ENCODE measurements at places on chromosomes 11 and 22.

DNA sequence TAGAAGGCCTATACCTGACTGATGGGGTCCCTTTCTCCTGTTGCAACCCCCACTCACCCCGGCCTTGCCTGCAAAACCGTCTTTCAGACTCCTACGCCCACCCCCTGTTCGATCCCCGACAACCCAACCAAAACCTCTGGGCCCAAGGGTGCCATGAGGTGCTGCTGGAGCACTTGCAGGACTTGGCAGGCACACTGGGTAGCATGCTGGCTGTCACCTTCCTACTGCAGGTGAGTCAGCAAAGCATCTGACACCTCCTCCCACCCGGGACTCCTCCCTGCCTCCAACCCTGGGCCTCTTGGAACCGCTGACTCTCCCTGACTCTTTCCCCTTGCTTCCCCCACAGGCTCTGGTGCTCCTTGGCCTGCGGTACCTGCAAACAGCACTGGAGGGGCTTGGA lies 1.2 kb downstream of the ROM1 start:
- no peak for DNase-seq

DNA sequence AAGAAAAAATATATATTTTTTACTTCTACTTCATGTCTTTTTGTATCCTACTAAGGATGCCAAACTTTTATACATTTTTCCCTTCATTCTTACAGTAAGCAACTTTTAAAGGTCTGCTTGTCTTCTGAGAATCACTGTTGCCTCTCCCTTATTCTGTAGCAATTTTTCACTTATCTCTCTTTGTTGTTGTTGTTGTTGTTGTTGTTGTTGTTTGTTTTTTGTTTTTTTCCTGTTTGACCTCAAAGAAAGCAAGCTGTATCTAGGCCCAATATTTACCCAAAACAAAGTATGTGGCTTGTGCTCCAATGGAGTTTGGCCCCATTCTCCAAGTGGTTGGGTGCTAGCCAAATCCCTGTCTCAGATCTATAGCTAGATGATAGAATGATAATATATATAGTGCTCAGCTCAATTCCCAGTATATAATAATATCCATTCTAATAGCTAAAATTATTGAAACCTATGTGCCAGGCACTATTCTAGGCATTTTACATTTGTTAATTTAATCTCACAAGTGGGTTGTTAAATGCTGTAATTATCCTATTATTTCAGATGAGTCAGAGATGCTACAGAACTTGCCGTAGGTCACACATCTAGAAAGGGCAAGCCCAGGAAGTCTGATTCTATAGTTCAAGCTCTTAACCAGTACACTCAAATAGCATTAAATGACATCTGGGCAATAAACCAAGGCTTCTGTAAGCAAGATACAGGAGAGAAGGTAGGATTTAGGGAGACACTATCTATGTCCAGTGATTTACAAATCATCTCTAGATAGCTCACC lies 205.1 kb upstream of the PITPNB start:
- no peak for DNase-seq

DNA sequence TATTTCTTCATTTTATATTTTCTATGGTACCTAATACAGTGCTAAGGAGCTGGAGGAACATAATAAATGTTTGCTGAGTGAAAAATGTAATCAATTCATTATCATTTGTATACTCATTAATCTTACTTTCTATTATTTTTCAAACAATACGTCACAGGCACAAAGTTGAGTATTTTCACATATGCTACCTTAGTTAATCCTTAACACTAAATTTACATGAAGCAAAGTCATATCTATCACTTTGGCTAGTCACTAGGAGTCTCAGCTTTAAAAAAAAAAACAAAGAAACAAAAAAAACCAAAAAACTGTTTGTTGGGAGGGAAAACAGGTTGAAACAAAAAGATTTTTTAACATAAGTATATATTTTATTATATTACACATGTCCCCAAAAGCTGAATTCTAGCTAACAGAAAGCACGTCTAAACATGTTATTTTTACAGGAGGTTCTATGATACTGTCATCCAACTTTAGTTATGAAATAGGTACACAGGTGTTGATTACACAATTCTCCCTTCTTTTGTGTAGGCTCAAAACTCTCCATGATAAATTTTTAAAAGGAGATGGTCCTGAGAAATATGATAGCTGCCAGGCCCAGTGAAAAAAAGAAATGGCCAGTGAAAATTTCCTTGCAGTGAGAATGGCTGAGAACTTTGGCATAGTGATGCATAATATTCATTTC lies 14.3 kb downstream of the HPS5 start:
- DNase-seq = no peak

DNA sequence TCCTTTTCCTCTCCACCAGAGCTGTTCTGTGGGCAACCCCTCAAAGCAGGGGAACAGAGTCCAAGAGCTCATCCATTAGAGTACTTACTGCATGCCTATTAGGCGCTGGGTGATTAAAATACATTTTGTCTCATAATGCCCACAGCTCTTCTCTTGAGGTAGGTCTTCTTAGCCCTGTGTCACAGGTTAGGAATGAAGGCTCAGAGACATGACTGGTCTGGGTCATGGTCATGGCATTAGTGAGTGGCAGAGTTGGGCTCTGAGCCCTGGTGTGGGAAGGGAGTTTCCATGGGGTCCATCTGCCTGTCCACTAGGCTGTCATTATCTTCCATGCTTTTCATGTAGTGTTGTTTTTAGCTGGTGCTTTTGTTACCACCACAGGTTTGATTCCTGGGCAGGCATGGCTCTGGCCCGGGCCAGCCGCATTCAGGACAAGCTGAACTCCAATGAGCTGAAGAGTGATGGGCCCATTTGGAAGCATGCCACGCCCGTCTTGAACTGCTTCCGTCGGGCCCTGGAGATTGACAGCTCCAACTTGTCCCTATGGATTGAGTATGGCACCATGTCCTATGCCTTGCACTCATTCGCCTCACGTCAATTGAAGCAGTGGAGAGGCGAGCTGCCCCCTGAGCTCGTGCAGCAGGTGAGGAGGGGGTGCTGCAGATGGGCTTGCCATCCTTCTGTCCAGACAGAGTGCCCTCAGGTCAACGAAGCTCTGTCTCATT lies 76.1 kb downstream of the CABIN1 start:
- DNase-seq = no peak

GRCh38 chr11:78338138-78338537 lies 79.5 kb downstream of the GAB2 start:
- no peak for DNase-seq

- DNase-seq = peak; percentile 6
Observed at GRCh38 chr11:69337211-69337721, 43.3 kb downstream of the MYEOV start.

DNA sequence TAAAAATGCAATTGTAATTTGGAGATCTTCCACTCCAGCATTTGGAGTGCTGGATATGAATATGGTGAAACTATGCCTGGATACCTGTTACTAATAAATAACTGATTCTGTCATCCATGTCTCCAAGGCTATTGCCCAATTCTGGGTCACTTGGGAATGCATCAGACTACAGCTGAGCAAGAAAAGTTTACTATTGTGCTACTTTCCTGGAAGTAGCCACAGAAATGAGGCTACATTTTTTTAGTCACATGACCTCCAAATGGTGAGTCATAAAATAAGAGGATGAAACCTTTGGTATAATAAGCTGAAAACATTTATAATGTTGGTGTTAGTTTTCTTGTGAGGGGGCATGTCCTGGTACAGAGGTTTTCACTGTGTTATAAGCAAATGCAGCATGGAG lies 44.4 kb downstream of the DCDC1 start:
- no peak for DNase-seq

- DNase-seq = peak; percentile 28
Observed at GRCh38 chr11:61752117-61752924, at the start of gene MYRF. Gene MYRF, plus strand, starts transcription at chr11:61752636. Its CDS starts 109 bp downstream, at chr11:61752745.

DNA sequence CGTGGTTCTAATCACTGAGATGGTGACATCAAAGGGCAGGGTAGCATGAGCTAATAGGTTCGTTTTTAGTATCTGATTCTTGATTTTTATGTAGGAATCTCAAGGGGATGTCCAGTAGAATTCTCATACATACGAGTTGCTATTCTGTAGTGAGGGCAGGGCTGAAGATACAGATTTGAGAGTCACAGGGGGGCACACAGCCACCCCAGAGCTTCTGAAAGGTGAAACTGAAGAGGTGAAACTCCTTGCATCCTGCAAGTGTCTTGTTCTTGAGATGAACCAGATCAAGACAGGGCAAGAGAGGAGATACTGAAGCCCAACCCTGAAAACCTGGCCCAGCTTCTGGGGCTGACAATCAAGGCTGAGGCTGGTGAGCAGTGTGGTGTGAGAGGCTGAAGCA lies 35.6 kb upstream of the TMEM123 start:
- DNase-seq = no peak

DNA sequence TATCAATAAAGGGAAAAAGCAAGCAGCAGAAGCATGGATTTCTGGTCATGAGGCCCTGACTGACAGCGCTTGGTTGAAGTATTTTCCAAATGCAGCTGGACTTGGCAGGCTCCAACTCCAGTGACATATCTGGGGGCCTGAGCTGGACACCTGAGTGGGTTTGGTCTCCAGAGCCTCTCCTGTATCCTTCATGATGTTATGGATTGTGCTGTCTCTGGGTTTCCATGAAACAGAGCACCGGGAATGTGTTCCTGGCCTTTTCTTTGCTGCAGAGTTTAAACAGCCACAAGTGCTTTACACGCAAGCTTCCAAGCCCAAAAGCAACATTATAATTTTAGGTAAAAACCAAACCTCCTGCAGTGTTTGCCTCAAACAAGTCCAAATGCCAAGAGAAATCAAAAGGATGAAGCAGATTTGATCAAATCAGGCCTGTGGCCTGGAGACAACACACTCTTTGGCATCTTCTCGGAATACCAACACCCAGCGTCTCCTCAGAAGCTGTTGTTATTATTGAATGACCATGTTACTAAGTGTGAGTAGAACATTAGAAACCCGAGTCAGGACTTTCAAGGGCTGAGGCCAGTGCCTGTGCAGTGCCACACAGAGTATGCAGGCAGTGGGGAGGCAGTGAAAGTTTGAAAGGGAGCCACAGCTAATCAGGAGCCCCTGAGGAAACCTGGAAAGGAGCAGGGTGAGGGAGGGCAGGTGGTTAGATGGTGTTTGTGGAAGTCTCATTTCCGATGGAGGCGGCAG lies 42.0 kb downstream of the ME3 start:
- no peak for DNase-seq

DNA sequence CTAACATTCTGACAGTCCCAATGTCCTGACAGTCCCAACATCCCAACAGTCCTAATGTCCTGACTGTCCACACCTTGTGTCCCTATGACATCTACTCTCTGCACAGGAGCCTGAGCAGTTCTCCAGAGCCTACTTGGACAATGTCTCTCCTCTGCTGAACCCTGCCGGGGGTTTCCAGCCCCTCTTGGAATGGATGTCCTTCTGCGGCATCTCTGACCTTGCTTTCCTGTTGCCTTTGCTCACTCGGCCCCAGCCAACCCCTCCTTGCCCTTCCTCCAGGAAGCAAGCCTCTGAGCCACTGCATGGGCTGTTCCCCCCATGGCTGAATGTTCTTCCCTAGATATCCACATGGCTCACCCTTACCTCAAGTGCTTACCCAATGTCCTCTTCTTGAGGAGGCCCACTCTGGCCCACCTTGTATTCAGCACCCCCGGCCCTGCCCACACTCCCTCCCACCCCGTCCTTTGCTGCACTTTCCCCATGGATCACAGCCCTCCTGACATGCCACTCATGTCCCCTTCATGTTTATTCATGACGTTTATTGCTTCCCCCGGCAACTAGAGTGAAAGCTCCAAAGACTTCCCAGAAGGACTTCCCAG lies 59.5 kb downstream of the DHCR7 start:
- no peak for DNase-seq

- no peak for DNase-seq
Observed at GRCh38 chr11:130223291-130223971, 63.8 kb downstream of the ST14 start.

- DNase-seq = no peak
Observed at GRCh38 chr22:23070418-23071229, at the start of gene GNAZ. Gene GNAZ, plus strand, starts transcription at chr22:23070519. Its CDS starts 25,177 bp downstream, at chr22:23095696.

- no peak for DNase-seq
Observed at GRCh38 chr22:17260950-17261349, 41.7 kb upstream of the ADA2 start.

GRCh38 chr11:65225279-65226102 lies 36.3 kb upstream of the POLA2 start:
- DNase-seq = peak; percentile 13

- no peak for DNase-seq
Observed at GRCh38 chr11:128862908-128863660, 4.0 kb downstream of the KCNJ1 start.

DNA sequence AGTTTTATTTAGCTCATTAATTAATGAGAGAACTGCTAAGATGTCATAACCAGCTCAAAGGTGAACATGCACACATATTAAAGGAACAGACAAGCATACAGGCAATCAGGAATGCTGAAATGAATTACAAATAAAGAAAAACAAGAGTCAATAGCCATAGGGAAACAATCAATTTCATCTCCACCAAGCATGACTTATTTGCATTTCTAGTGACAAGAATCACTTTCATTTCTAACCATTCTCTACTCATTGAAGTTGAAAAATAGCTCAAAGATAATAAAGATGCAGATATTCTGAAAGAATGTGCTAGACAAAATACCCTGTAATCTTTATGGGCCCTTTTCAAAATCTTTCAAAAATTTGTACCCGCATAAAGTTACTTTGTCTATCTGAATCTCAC lies 23.2 kb downstream of the ISX start:
- no peak for DNase-seq

DNA sequence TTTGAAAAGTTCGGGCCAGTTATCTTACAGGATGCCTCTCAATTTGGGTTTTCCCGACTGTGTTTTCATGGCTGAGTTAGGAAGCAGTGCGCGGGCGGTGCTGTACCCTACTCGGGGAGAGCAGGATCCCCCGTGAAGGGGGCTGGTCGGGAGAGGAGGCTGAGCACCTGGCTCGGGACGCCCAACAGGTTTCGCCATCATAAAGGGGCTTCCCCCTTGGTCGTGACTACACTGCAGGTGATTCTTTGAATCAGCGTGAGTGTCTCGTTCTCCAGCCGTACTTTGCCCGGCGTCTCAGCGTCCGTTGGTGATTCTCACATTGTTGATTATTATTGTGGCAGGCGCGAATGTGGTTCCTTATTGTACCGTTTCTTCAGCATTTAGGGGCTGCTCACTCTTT lies 46.6 kb downstream of the ST14 start:
- DNase-seq = no peak

GRCh38 chr11:26801601-26802000 lies 79.7 kb upstream of the SLC5A12 start:
- DNase-seq = no peak

GRCh38 chr22:19884954-19885751 lies 30.5 kb upstream of the GNB1L start:
- DNase-seq = no peak

- DNase-seq = no peak
Observed at GRCh38 chr22:50737728-50738648, at the start of gene ACR. Gene ACR, plus strand, starts transcription at chr22:50738204. Its CDS starts 32 bp downstream, at chr22:50738236.

GRCh38 chr11:95767498-95767897 lies 22.1 kb downstream of the FAM76B start:
- DNase-seq = no peak

- DNase-seq = no peak
Observed at GRCh38 chr11:31921081-31921480, 110.0 kb upstream of the PAX6 start.

GRCh38 chr11:23257088-23257487 lies 396.8 kb upstream of the CCDC179 start:
- no peak for DNase-seq

GRCh38 chr11:22084564-22084963 lies 108.3 kb upstream of the ANO5 start:
- DNase-seq = no peak

- DNase-seq = no peak
Observed at GRCh38 chr11:64364435-64364834, 5.5 kb downstream of the RPS6KA4 start.

All from stimulated activated CD8-positive, alpha-beta memory T cell treated with anti-CD3 and anti-CD28 coated beads, Interleukin-7, amount 100 ng/mL, for 1 hour (primary cell).